ENCODE measurements at places on chromosomes 1 and 21.

DNA sequence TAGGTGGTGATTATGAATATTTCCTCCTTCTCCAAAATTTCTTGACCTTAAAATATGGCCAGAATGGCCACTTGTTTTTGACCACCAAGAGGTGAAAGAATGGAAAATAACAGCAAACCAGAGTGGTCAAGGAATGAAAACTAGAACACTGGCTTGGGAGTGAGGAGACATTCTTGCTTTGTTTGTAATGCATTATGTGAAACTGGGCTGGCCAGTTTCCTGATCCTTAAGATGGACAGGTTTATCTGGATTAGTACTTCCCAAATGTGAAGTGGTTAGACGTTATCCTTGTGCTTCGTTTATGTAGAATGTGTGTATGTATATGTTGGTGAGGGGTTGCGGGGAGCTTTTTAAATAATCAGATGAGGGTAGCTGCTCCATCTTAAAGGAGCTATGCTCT, 12.8 kb downstream of the PLA2G4A start:
- peaks cover 25% of the 10 kb centered on the region for H3K4me1 ChIP-seq
- no peak overlapping the region for H3K27ac ChIP-seq
- peaks cover 6% of the 10 kb centered on the region for H3K27me3 ChIP-seq
- no peak for DNase-seq
- peaks cover 14% of the 10 kb centered on the region for H3K36me3 ChIP-seq

DNA sequence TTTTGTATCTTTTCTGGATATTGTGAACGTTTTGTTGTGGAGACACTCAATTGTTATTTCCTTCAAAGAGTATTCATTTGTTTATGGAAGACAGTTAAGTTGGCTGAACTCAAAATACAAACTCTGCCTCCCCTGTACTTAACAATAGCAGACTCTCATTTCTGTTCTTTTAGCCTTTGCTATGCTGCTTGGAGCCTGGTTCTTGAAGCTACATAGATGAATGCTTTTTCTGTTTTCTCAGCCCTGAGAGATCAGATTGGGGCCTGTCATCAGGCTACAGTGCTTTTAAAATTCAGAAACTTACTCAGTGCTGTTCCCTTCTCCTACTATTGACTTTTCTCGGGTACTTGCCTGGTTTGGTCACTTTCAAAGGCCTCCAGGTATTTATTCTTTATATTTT, 215.7 kb upstream of the LYPLAL1 start:
- DNase-seq = no peak
- H3K36me3 ChIP-seq = no peaks in the 10 kb centered on the region
- no peak overlapping the region for H3K4me3 ChIP-seq
- H3K27ac ChIP-seq = no peak overlapping the region

DNA sequence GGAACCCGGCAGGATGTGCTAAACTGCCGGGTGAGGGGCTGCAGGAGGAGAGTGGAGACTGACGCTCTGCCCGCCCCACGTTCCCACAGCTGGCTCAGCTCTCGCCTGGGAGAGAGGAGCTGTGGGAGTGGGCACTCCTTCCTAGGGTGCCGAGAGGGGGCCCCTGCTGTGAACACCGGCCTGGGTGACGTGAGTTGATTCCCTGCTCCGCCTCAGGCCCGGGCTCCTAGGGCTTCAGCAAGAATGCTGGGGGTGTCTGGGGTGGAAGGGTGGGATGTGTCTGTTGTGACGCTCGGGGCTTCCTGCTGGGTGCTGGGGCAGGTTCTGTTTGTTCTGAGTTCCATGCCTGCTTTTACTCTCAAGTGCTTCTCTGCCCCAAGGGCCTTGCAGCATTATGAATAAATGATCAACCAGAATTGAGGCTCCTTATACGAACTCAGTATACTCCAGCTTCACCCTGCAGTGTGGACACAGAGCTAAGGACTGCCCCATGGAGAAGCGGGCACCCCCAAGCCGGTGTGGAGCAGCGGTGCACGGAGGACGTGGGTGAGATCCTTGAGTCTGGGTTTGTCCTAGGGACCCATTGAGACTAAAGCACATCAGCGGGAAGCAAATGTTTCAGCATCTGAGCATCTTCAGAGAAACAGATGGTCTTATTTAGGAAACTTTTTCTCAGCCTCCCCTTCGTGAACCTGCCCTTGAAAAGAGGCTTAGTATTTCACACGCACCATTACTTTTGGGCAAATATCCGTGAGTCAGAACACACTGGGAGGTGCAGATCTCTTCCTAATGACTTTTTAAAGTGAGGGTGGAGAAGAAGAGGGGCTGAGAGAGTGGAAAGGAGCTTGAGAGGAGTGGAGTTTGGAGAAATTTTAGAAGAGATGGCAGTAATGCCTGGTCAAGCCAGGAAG, 41.7 kb downstream of the SYT6 start:
- no peak for DNase-seq
- no peaks in the 10 kb centered on the region for H3K36me3 ChIP-seq
- no peak overlapping the region for H3K27ac ChIP-seq
- H3K27me3 ChIP-seq = no peaks in the 10 kb centered on the region
- no peak overlapping the region for H3K4me3 ChIP-seq
- peaks cover 9% of the 10 kb centered on the region for H3K4me1 ChIP-seq

DNA sequence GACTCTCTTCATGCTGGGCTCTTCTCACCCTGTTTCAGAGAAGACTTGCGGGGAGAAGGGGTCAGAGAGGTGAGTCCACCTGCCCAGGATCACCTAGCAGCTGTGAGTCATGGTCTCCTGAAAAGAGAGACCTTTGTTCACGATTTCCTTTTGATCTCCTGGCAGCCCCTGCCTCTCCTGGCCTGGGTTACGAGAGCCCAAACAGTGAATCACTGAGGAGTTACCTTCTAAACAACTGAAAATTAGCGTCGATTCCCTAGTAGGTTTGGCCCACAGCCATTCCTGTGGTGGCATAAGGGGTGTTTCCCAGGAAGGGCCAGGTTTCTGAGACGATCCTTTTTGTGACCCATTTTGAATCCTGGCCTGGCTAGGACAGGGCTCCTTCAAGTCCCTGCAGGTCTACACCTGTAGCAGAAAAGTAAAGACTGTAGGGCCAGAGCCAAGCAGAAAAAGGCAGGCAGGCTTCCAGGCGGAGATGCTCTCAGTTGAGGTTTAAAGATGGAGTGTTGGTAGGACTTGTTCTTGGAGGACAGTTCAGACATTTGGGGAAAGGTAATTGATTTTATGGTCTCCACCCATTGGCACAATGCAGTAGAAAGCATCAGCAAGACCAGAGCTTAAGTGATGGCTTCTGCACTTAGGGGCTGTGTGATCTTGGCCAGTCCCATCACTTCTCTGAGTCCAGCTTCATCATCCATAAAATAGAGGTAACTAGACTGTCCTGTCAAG, 2.1 kb upstream of the PLA2G2E start:
- no peak overlapping the region for H3K27ac ChIP-seq
- no peak overlapping the region for H3K4me3 ChIP-seq

- H3K27me3 ChIP-seq = peaks cover 2% of the 10 kb centered on the region
- H3K27ac ChIP-seq = no peak overlapping the region
- DNase-seq = no peak
- no peak overlapping the region for H3K4me3 ChIP-seq
Measured at GRCh38 chr1:198778049-198778448, 139.2 kb downstream of the PTPRC start.

- peaks cover 6% of the 10 kb centered on the region for H3K4me1 ChIP-seq
- no peaks in the 10 kb centered on the region for H3K36me3 ChIP-seq
- no peak overlapping the region for H3K4me3 ChIP-seq
- no peak for DNase-seq
Measured at GRCh38 chr1:246081856-246082668, 425.0 kb downstream of the SMYD3 start.

GRCh38 chr1:155175927-155176371, 2.3 kb downstream of the TRIM46 start:
- H3K4me3 ChIP-seq = peak overlapping the region; percentile 59
- H3K27ac ChIP-seq = no peak overlapping the region
- no peak for DNase-seq
- H3K27me3 ChIP-seq = no peaks in the 10 kb centered on the region

GRCh38 chr1:220594356-220594755, 66.4 kb downstream of the MARK1 start:
- no peaks in the 10 kb centered on the region for H3K36me3 ChIP-seq
- H3K4me3 ChIP-seq = no peak overlapping the region
- no peaks in the 10 kb centered on the region for H3K4me1 ChIP-seq
- H3K27ac ChIP-seq = no peak overlapping the region
- DNase-seq = no peak

- H3K27me3 ChIP-seq = no peaks in the 10 kb centered on the region
- no peaks in the 10 kb centered on the region for H3K36me3 ChIP-seq
- H3K4me1 ChIP-seq = peaks cover 21% of the 10 kb centered on the region
- H3K4me3 ChIP-seq = no peak overlapping the region
Measured at GRCh38 chr1:172375211-172375631, 45.3 kb upstream of the C1orf105 start.

DNA sequence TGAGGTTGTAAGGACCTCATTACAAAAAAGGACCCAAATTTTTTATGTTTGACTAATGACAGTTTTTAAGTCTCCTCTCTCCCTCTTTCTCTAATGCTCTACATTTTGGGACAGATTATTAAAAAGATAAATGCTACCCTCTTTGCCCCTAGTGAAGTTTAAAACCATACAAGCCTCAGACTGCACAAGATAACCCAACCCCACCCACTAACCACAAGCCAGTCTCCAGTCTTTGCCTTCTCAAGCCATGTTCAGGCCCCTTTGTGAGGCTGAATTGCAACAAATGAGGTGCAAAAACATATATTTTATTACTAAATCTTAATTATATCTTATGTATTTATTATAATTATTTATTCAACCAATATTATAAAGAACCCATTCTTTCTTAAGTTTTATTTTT, 597.2 kb upstream of the BRINP3 start:
- no peaks in the 10 kb centered on the region for H3K4me1 ChIP-seq
- no peak for DNase-seq
- H3K27ac ChIP-seq = no peak overlapping the region
- no peak overlapping the region for H3K4me3 ChIP-seq
- no peaks in the 10 kb centered on the region for H3K27me3 ChIP-seq

DNA sequence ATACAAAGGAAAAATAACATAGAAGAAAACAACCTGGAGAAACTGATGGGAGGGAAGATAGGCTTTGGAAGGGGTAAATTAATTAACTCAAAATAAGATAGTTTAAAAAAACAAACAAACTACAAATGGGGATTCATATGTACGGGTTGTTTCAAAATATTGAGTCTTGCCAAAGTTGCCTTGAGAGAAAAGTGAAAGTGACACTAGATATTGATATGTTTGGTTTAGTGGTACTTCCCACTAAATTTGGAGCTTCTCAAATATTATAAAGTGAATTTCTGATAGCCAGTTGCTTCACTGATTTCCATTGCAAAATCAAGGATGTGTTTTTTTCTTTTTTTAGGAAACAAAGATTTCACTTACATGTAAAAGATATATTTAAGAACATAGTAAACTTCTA, 149.5 kb upstream of the RUNX1 start:
- peak overlapping the region; percentile 64 for H3K27ac ChIP-seq
- peaks cover 43% of the 10 kb centered on the region for H3K4me1 ChIP-seq
- no peak for DNase-seq
- no peak overlapping the region for H3K4me3 ChIP-seq
- H3K27me3 ChIP-seq = no peaks in the 10 kb centered on the region

GRCh38 chr1:33709783-33710718, 153.8 kb upstream of the HMGB4 start:
- H3K27me3 ChIP-seq = no peaks in the 10 kb centered on the region
- no peak overlapping the region for H3K4me3 ChIP-seq
- no peak overlapping the region for H3K27ac ChIP-seq
- H3K36me3 ChIP-seq = no peaks in the 10 kb centered on the region
- H3K4me1 ChIP-seq = no peaks in the 10 kb centered on the region

Data from activated T-helper 2 cell treated with anti-CD3 and anti-CD28 coated beads, Interferon-gamma antibody, Interleukin-2, Interleukin-4, amounts not matched to agents 10 μg/mL and 5 μg/mL and 100 μg/mL, durations not matched to agents 14 hours and 24 hours and 36 hours (primary cell).